ENCODE measurements at places on chromosomes 12 and 14. TPM values are rescaled to one million over a fixed set of nuclear protein-coding genes. Genes with fewer than 3 reads are reported as not detected.

- H3K4me1 ChIP-seq = no peaks in the 10 kb centered on the region
- no peak overlapping the region for H3K27ac ChIP-seq
- H3K27me3 ChIP-seq = no peaks in the 10 kb centered on the region
- DNase-seq = no peak
- H3K36me3 ChIP-seq = no peaks in the 10 kb centered on the region
These were observed 99.9 kb downstream of the PHETA1 start for GRCh38 chr12:111268738-111269572.

DNA sequence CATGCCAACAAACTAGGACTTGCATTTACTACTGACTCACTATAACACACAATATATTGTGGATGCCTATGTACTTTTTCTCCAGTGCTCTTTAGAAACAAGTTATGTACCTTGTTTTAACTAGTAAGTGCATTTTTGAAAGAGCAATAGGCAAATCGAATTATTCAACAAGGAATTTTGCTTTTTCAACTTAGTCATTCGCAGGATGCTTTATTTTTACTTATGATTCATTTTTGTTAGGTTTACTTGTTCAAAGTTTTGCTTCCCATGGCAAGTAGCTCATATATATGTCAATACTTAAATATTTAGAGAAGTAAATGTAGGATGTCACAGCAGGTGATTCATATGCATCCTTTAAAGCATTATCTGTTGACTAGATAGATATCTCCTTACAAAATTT lies 149.8 kb downstream of the PELI2 start:
- H3K27ac ChIP-seq = no peak overlapping the region
- no peak overlapping the region for H3K4me3 ChIP-seq
- no peaks in the 10 kb centered on the region for H3K36me3 ChIP-seq

The ANAPC5 gene
- total RNA-seq = 108 TPM

The PLA2G1B gene
- total RNA-seq = 4.7 TPM

The RTN1 gene
- total RNA-seq = 3.6 TPM

- no peak overlapping the region for H3K27ac ChIP-seq
- DNase-seq = no peak
- H3K27me3 ChIP-seq = no peaks in the 10 kb centered on the region
- no peaks in the 10 kb centered on the region for H3K36me3 ChIP-seq
These were observed 4.0 kb downstream of the C12orf54 start for GRCh38 chr12:48486261-48486660.

- H3K27ac ChIP-seq = no peak overlapping the region
- no peaks in the 10 kb centered on the region for H3K4me1 ChIP-seq
- H3K4me3 ChIP-seq = no peak overlapping the region
- no peaks in the 10 kb centered on the region for H3K36me3 ChIP-seq
- no peak for DNase-seq
These were observed 17.2 kb downstream of the ADGRD1 start for GRCh38 chr12:130970908-130971233.

The SERPINA10 gene
- total RNA-seq = not detected

The KLRD1 gene
- total RNA-seq = 4.6 TPM

The LRFN5 gene
- total RNA-seq = 2.3 TPM

DNA sequence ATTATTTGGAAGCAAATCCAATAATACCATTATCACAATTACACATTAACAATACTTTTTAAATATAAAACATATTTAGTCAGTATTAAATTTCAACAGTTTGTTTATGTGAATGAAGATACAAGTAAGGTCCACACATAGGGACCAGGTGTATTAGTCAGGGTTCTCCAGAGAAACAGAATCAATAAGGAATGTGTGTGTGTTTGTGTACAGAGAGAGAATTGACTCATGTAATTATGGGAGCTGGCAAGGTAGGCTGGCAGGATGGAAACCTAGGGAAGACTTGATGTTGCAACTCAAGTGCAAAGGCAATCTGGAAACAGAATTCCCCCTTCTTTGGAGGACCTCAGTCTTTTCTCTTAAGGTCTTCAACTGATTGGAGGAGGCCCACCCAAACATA lies 123.2 kb upstream of the OTX2 start:
- no peaks in the 10 kb centered on the region for H3K27me3 ChIP-seq
- no peaks in the 10 kb centered on the region for H3K4me1 ChIP-seq
- H3K4me3 ChIP-seq = no peak overlapping the region
- no peaks in the 10 kb centered on the region for H3K36me3 ChIP-seq

- H3K4me1 ChIP-seq = no peaks in the 10 kb centered on the region
- DNase-seq = no peak
- H3K36me3 ChIP-seq = no peaks in the 10 kb centered on the region
- H3K4me3 ChIP-seq = no peak overlapping the region
These were observed 4.3 kb upstream of the HOXC12 start for GRCh38 chr12:53950437-53950773.
